Foreskin keratinocyte (primary cell): ENCODE measurements at places on chromosomes 1 and 21.

GRCh38 chr1:70208292-70208691, 2.9 kb upstream of the LRRC40 start:
- DNase-seq: no peak

DNA sequence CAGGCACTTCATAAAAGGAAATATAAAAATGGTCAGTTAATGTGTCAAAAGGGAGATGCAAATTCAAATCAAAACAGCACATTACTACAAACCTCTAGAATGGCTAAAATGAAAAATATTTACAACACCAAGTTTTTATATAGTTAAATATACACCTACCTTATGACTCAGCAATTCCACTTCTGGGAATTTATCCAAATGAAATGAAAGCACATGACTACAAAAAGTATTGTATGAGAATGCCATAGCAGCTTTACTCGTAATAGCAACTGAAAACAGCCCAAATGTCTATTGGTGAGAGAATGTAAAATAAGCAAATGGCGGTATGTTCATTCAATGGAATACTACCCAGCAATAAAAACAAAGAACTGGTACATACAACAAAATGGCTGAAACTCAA, 175.8 kb upstream of the SPAG17 start:
- peak; percentile 76 for DNase-seq

- DNase-seq: no peak
These were observed 3.6 kb downstream of the KRTCAP2 start for GRCh38 chr1:155169541-155169940.

GRCh38 chr1:22915816-22916470, 56.7 kb downstream of the LACTBL1 start:
- DNase-seq: no peak

- DNase-seq: no peak
These were observed 9.7 kb upstream of the TFF3 start for GRCh38 chr21:42324896-42325295.

DNA sequence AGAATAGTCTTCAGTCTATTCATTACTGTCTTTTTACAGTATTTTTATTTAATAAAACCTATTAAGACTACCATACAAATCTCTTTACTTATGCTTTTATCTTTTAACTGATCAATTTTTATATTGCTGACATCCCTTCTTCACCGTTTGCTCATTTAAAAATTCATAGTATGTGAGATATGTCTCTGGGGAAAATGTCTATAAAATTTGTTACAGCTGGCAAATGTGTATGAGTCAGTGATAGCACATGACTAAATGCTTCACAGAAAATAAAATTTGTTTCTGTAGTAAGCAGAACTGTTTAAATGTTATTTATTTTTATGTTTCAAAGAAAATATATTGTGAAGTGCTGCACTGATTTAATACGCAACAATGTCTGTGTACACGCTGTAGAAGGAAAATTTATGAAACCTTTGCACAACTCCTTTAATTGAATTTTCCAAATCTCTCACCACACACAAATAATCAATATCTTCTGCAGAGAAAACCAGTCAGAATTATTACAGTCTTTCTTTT, 74.2 kb downstream of the ITGB3BP start:
- no peak for DNase-seq

DNA sequence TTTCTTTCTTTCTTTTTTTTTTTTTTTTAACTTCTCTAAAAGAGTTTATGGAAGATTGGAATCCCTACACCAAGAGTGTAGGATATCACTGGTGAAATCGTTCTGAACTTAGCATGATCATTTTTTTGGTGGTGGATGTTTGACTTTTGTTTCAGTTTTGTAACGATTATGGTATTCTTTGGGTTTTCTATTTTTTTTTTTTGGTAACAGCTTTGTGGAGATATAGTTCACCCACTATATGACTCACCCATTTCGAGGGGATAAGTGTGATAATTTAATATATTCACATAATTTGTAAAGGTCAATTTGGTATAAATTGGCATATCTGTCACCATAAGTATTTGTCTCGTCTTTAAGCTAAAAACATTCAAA, 29.2 kb downstream of the AGPAT3 start:
- no peak for DNase-seq
